Small intestine (tissue), 16 donors: ENCODE measurements at places on chromosomes 5 and 9.

DNA sequence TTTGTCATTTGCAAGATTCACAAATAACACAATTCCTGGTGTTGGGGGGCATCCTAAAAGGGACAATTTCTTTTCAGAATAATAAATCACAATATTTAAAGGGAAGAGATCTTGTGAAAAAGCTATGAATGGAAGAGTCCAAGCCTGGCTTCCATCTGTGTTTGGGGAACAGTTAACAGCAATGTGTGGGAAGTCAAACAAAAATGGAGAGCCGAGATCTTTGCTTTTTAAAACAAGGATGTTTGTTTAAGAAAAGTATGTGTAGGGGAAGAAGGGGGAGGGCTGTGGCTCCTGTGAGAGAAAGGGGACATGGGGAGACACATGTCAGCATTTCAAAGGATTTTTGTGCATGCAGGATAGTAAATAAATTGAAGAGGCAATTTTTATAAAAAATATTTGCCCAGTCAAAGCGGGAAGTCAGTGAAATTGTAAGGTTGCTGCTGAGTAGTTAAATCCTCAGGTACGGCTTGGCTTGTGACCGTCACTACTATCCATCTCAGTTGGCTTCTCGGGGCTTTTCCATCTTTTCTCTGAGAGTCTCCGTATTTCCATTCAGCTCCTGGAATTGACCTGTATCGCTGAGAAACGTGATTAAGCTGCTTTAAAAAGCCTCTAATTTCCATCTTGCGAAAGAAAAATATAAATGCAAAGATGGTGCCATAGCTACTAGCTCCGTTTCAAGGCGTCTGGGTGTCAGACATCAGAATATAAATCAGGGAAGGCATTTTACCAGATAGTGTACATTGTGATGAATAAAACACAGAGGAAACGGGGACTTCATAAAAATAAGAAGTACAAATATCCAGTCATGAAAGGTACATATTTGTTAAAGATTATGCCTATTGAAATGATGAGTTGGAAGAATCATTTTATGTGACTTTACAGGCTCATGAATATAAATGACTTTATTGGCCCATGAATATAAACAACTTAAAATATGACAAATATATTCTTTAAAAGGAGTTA is 52.9 kb upstream of the VCAN start:
- H3K27ac ChIP-seq: no peak overlapping the region
- no peak for DNase-seq
- H3K4me3 ChIP-seq: no peak overlapping the region
- H3K27me3 ChIP-seq: no peaks in the 10 kb centered on the region

GRCh38 chr9:76415154-76415553 is 20.9 kb upstream of the RFK start:
- H3K4me3 ChIP-seq: no peak overlapping the region
- DNase-seq: no peak
- H3K36me3 ChIP-seq: no peaks in the 10 kb centered on the region

DNA sequence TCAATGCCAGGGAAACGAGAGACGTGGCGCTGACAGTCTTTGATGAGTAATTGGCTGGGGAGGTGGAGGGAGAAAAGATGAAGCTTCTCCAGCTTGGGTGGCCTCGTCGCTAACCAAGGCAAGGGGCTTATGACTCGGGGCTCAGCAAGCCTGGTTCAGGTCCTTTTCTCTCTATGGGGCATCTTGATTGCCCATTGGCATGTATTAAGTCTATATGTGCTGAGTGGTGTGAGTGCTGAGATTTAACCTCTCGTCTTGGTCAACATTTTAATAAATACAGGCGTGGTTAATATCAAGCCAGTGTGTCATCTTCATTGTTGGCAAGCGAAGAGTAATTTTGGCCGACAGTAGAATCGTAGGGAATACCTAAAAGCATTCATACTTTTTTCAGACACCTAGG is 85.9 kb downstream of the RAI14 start:
- no peaks in the 10 kb centered on the region for H3K36me3 ChIP-seq
- no peaks in the 10 kb centered on the region for H3K27me3 ChIP-seq
- no peak overlapping the region for H3K4me3 ChIP-seq
- no peaks in the 10 kb centered on the region for H3K4me1 ChIP-seq

GRCh38 chr5:77776554-77777206 is 541 bp upstream of the TBCA start:
- peak overlapping the region; percentile 90 for H3K27ac ChIP-seq
- no peak for DNase-seq
- H3K4me1 ChIP-seq: peaks cover 9% of the 10 kb centered on the region
- no peaks in the 10 kb centered on the region for H3K27me3 ChIP-seq

- no peaks in the 10 kb centered on the region for H3K27me3 ChIP-seq
- peaks cover 8% of the 10 kb centered on the region for H3K4me1 ChIP-seq
- no peak overlapping the region for H3K4me3 ChIP-seq
- no peak for DNase-seq
- no peak overlapping the region for H3K27ac ChIP-seq
Measured at GRCh38 chr5:90898326-90899013, 339.9 kb downstream of the ADGRV1 start.
